Motor neuron (in vitro differentiated cells): ENCODE measurements at places on chromosomes 7 and 10. TPM values are rescaled to one million over a fixed set of nuclear protein-coding genes. Genes with fewer than 3 reads are reported as not detected.

- ATAC-seq: no peak
Observed at GRCh38 chr7:154699417-154699816, 303.5 kb downstream of the PAXIP1 start.

- no peak for ATAC-seq
Observed at GRCh38 chr10:132113206-132113605, 47.5 kb downstream of the JAKMIP3 start.

- ATAC-seq: peak; percentile 92
Observed at GRCh38 chr7:26291699-26292538, at the start of gene SNX10. Gene SNX10 (plus strand): TSS chr7:26291862. CDS start chr7:26346443, 54,581 bp downstream.

DNA sequence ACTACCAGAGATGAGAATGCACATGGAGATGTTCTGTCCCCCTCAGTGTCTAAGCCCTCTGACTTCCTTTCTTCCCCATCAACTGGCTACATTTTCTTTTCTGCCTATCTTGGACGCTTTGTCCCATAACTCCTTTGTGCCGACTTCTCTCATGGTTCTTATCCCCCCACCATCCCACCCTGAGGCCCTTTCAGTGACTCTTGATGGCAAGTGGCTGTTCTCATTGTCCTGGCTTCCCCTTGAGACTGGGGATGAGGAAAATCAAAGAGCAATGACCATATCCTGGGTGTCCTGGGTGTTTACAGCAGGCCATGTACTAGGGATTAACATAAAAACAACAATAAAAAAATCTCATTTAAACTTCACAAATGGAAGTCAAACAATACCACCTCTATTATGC lies 18.8 kb upstream of the GGCT start:
- ATAC-seq: no peak

DNA sequence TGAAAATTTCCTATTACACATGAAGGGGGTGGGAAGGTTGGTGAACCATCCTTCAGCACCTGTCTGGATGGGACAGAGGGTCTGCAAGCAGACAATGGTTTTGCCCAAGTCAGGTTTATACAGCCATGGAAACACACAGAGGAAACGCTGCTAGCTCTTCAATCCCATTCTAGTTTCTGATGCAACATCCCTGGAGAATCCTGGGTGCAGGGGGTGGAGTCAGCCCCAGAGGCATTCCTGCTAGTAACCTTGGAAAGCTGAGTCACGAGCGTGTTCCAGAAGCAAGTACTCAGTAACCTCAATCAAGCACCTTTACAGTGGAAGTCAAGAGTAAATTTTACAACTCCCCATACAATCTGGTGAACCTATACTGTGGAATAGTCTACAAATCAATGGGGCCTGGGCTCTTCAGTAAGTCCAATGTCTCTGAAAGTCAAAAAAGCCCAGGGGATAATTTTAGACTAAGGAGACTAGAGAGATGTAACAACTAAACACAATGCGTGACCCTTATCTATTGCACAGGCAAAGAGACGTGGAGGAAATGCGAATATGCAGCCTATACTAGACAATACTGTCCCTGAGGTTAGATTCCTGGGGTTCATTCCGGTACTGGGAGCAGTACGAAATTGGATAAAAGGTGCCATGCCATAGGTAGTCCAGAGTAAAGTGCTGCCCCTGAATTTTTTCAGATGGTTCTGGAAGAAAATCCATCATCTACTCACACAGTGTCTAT lies 95.4 kb downstream of the ZRANB1 start:
- peak; percentile 29 for ATAC-seq

LIPK gene
- total RNA-seq: not detected in 2 replicates

- ATAC-seq: no peak
Observed at GRCh38 chr7:83599131-83599530, 49.8 kb downstream of the SEMA3E start.

GRCh38 chr10:121774404-121774803 lies 153.4 kb downstream of the ATE1 start:
- ATAC-seq: no peak

GRCh38 chr7:43877968-43878864 lies 8.9 kb upstream of the MRPS24 start:
- ATAC-seq: no peak

DNA sequence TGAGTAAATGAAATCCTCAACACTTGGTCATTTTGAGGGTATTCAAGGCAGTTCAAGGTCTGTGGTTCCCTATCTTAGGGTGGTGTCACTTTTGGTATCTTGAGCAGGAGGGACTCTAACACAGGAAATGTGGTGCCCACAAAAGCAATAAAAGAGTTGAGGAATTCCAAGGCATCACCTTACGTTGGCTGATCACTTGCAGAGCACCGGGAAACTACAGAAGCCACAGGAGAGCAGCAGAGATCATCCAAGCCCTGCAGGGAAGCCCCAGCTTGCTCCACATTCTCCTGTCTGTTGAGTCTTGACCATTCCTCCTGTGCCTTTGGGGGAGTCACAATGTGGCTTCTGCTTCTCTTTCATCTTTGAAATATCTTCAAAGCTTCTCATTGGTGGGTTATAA lies 565.8 kb upstream of the ADARB2 start:
- ATAC-seq: no peak

DNA sequence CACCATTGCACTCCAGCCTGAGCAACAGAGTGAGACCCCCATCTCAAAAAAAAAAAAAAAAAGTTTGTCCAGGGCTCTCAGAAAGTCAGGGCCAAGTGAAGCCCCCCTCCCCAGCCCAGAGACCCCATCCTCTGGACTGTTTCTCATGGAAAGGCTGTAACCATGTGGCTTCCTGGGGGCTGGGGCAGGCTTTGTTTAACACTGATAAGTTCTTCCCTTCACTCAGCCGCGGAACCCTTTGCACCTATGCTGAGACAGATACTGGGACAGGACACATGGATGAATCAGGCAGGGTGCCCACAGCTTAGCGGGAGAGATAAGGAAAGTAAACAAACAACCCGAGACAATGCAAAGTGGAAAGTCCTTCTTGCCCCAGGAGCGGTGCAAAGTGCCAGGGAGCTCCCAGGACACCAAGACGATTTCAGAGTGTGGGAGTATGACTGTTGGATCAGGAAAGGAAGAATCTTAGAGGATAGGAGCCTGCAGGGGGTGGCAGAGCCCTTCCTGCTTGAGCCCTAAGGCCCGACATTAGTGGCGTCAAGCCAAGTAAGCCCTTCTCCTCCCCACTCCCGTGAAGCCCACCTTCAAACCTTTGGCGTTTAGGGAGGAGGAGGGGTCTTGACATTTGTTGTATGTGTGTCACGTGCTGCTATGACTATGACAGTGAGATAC lies 11.6 kb downstream of the MLXIPL start:
- no peak for ATAC-seq

- no peak for ATAC-seq
Observed at GRCh38 chr10:84296091-84296981, 32.1 kb upstream of the CCSER2 start.

GRCh38 chr7:110831419-110831818 lies 259.5 kb upstream of the LRRN3 start:
- no peak for ATAC-seq

HABP2 gene
- 0.32 TPM in 1 of 2 replicates, not detected in the other for total RNA-seq

GRCh38 chr10:110820321-110820814 lies 51.4 kb upstream of the PDCD4 start:
- ATAC-seq: no peak

- peak; percentile 55 for ATAC-seq
Observed at GRCh38 chr7:55073976-55074528, 55.2 kb downstream of the EGFR start.

- no peak for ATAC-seq
Observed at GRCh38 chr10:99926925-99927720, 82.6 kb downstream of the DNMBP start.

DNA sequence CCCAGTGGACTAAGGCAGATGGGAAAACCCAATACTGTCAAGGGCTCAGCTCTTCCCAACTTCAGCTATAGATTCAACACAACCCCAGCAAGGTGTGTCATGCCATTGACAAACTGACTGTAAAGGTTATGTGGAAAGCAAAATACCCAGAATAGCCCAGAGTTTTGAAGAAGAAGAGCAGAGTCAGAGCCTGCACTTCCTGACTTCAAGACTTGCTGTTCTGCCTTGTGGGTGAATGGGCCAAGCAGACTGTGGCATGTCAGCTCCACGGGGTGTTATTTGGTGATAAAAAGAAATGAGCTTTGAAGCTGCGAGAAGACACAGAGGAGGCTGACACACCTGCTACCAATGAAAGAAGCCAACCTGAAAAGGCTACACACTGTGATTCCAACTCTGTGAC lies 89.7 kb downstream of the NKX6-2 start:
- ATAC-seq: no peak

DNA sequence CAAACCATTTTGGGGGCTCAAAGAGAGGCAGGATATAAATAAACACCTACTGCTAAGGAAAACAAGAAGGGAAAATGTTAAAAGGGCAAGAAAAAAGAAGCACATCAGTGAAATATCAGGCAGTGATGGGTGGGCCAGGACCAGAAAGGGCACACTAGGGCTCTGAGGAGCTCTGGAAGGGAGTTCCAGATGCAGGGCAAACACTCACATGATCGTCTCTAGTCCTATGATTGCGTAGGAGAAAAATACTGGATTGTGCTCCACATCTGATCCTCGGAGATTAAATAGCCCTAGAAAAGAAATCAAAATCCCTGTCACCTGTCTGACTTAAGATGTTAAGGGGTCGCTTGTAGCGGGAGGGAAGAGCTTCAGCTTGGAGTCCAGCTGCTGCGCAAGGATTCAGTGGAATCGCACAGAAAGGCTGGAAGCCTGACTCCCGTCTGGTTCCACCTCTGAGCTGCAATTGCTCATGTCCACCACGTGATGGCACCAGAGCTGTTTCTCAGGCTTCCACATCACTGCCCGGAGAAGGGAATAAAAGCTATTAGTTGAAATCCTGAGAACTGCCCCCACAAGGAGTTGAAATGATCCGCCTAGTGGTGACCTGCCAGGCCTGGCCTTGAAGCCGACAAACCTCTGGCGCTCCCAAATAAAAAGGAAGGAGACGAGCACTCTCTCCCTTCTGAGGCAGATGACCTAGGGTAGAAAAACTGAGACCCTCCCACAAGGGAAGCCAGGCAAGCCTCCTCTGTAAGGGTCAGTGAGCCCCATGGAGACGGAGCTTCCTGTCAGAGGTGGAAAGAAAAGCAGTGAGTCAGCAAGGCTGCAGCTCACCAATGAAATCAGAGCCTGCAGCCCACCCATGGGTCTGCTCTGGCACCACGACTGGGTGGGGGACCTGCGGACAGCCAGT lies 39.2 kb downstream of the XPNPEP1 start:
- peak; percentile 93 for ATAC-seq

DNA sequence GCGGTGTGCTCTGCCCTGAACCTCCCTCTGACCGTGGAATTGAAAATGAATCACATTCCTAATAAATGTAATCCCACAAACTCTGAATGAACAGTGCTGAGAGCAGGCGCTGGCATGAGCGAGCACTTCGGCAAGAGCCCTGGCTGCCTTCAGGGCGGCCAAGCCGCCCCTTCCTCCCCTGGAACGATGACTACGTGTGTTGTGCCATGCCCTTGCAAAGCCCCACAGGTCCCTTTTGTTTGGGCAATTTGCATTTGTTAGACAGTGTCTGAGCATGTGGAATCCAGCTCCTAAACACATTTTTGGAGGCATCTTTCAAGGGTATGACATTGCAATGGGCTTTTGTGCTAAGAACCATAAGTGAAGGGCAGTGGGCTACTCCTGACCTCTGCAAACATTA lies 95.6 kb upstream of the MKI67 start:
- ATAC-seq: peak; percentile 54

FAM180A gene
- total RNA-seq: 0.13 and 0.18 TPM in 2 replicates

- no peak for ATAC-seq
Observed at GRCh38 chr7:2008936-2009540, 223.7 kb downstream of the MAD1L1 start.

DNA sequence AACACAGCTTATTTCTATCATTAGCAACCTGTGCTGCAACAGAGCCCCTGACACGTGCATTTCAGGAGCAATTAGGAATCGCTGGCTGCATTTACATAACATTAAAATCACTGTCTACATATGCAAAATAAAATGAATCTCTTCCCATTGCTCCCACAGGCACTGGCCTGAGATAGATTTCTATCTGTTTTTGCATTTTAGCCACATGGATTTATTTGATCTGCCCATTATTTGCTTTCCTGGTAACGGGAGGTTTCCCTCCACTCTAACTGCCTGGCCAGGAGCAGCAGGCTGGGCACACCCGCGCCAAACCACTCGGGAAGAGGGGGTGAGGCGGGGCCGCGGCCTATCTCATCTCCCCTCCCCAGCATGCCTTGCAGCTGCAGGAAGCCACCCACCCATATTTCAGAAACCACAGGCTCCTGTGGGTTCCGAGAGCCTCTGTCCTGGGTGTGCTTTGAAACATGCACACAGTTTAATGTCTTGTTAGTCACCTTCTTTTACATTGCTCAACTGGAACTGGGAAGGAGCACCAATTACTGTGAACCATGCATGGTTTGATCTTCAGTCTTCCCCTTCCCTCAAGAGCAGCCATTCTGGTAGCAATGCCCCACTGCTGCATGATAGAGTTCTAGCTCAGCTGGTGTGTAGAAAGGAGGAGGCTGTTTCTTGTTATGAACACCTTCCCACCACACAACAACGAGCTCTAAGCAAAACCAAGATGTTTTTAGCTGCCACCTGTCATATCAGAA lies 37.7 kb upstream of the IKZF1 start:
- peak; percentile 30 for ATAC-seq

DNA sequence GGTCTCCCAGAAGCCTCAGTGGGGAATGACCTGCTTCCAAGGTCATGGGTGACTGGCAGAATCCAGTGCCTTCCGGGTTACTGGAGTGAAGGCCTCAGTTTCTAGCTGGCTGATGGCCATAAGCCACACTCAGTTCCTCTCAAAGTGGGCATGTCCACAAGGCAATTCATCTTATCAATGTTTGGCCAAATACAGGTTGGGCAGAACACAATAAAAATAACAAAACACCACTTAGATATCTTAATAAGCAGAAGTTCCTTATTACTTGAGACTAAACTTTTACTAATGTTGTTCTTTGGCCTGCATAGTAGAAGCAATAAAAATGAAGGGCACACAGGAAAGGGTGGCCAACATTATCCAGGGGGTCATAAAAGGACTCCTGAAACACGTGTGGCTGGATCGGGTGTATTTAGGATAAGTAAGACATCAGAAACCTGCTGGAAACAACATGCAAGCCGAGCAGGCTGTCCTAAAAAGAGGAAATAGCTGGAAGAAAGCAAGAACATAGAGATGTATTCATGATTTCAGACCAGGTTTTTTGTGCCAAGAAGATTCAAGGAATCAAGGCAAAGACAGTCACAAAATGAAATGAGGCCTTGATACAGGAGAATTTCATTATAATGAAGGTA lies 19.6 kb upstream of the AKR1C2 start:
- no peak for ATAC-seq

COL28A1 gene
- 0.25 and 0.55 TPM in 2 replicates for total RNA-seq

DNA sequence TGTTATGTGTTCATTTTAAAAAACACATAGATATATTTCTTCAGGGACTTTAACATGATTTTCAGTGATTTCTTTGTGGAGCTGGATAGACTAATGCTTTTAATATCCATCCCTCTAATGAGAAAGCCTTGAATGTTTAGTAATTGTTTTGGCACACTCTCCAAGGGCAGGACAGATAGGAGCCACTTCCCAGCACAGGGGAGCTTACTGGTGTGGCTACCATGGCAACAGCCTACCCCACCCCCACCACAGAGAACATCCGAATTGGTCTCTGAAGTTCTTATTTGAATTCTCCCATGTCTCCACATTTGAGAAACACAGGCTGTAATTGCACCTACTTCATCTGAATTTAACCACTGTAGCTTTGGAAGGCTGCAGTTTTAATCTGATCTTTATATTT lies 87.7 kb downstream of the PRKG1 start:
- ATAC-seq: peak; percentile 35

GAD2 gene
- total RNA-seq: 0.31 TPM in 1 of 2 replicates, not detected in the other
